NCI-H1417 (cell line): ENCODE measurements at places on chromosomes 12 and 14.

- no peak for DNase-seq
Measured at GRCh38 chr12:107951024-107951423, 176.5 kb downstream of the ASCL4 start.

DNA sequence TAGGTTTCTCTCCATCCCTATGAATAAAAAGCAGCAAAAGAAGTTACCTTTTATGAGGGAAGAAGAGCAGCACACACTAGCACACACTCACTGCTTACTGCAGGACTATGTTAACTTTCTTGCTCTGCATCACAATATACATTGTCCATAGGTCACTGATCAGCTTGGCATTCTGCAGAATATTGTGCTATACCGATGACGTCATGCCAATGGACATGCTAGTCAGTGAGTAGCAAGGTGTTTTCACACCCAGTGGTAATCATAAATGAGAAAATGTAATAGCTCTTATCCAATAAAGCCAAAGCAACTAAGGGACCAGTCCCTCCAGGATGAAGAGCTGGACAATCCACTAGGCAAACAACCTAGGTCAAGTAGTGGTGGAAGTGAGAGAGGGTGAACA is 16.7 kb upstream of the ZDHHC17 start:
- DNase-seq = no peak

- no peak for DNase-seq
Measured at GRCh38 chr12:124426594-124427555, 132.0 kb downstream of the RFLNA start.

DNA sequence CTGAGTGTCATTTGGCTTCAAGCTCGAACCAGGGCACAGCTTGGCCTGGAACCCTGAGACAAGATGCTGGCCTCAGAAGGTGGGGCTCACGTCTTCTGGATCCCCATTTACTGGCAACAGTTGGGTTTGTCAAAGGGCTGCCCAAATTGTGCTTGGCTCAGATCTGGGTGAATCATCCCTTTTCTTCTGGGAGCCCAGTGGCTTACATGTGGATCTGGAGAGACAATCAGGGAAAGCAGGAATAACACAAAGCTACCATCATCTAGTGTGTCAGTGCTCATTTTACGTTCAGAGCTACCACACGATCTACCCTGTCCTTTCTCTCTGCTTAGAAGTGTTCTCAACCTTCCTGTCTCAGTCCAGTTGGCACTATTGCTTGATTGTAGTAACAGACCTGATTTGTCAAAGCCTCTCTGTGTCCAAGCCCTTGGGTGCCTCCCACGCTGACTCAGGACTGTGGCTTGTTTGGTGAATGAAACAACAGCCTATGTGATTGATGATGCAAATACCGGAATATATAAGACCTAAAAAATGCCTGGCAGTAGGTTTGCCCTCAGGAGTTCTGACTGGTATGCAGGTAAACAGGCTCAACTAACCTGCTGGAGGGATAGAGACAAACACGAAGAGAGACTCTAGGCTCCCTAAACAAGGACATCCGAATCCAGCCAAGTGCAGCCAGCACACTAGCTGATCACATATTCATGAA is 974.3 kb downstream of the VRK1 start:
- DNase-seq = no peak

DNA sequence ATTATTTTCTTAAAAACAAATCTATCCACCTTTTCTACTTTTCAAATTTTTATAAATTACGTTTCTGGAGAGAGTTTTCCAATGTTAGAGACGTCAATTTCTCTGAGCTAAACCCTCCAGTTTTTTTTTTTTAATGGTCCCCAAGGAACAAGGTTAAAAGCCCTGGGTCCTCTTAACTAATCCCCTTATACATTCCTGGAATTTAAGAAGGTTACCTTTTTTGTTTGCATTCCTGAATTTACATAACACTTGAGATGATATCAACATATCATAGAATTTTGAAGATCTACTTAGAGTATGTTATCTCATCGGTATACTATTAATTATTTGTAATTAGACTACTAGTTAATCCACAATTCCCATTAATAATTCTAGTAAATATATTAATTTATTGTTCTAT is 662.2 kb upstream of the LRFN5 start:
- DNase-seq = no peak

DNA sequence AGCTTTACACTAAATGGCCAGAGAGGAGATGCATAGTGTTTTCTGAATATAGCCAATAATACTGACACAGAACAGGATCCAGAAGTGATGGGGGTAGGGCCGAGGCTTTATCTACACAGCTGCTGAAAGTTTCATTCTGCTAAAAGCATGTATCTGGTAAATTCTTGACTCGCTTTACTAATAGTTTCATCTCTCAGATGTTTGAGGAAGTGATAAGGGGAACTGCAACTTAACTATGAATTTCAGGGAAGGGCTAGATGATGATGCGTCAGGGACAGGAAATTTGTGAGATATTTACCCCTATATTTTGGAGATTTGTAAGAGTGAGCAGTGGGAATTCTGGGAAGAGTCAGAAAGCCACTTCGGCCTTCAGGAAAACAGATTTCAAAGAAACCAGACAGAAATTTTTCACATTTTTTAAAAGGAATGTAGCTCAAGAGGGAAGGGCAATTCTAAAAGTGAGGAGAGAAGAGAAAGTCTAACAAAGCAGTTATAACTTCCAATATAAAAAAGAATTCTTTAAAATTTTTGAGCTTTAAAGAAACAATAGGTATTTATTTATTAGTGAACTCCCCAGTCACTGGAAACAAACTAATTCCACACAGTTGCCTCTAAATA is 243.1 kb downstream of the BCAT1 start:
- no peak for DNase-seq

DNA sequence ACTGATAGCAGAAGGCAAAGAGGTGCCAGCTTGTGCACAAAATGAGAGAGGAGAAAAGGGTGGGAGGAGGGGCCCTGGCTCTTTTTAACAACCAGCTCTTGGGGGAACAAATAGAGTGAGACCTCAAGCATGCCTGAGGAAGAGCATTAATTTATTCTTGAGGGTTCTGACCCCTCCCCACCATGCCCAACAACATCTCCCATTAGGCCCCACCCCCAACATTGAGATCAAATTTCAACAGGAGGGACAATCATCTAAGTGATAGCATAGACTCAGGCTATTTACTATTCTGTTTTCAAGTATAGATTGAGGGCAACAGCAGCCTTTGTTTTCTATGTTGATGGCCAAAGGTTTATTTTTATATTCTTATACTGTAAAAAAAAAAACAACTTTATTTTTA is 59.7 kb downstream of the FUT8 start:
- DNase-seq = peak; percentile 78

GRCh38 chr12:80857311-80857710 is 80.4 kb downstream of the LIN7A start:
- DNase-seq = no peak

DNA sequence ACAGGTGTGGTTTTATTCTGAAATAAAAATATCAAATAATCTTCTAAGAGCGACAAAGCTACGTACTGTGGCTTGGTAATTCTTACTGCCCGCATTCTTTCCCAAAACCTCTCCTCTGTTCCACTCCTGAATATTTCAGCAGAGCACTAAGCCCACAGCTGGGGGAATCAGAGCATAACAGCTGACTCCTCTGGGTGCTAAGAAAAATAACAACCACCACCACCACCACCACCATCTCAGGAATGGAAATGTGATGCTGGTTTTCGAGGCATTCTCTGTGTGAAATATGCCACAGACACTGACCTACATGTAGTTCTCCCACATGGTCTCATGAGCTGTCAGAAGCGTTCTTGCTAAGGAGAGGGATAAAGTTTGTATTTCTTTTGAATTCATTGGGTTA is 183.7 kb downstream of the BMP4 start:
- no peak for DNase-seq

GRCh38 chr12:65157091-65157490 is 12.3 kb upstream of the LEMD3 start:
- no peak for DNase-seq

- no peak for DNase-seq
Measured at GRCh38 chr14:35284506-35284905, 7.7 kb upstream of the PSMA6 start.

DNA sequence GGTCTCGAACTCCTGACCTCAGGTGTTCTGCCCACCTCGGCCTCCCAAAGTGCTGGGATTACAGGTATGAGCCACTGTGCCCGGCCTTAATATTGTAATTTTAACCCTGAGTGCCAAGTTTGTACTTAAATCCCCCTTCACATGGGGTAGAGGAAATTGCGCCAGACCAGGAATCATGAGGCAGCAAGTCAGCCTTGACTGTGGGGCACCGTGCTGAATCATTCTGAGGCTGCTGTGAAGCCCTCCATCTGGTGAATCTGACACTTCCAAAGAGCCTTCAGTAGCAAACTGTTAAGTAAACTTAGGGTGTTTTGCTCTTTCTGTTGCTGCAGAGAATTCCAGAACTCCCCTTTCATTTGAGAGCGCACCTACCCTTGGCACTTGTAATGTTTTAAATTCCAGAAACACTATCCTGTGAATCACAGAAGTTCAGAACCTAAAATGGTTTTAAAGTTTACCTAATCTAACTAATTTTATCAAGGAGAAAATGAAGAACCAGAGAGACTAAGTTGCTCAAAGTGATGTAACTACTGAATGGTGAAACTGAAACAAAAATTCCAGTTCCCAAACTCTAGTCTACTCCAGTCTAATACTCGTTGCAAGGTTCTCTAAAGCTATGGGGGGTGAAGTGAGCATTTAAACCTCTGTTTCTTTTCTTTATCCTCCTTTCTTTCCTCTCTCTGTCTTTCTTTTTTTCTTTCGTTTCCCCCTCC is 7.5 kb downstream of the HEBP1 start:
- no peak for DNase-seq

- peak; percentile 64 for DNase-seq
Measured at GRCh38 chr12:93441081-93441616, 598 bp downstream of the UBE2N start.
